ENCODE measurements at places on chromosomes 7 and 10. TPM values are rescaled to one million over a fixed set of nuclear protein-coding genes. Genes with fewer than 3 reads are reported as not detected.

Gene GIMAP5
- 31.1 TPM for total RNA-seq

Gene GRID1
- 1.1 TPM for total RNA-seq

Gene TBX20
- total RNA-seq: not detected

Gene HEPACAM2
- not detected for total RNA-seq

Gene ZPBP
- total RNA-seq: not detected
